ENCODE measurements at places on chromosomes 1 and 21. TPM values are rescaled to one million over a fixed set of nuclear protein-coding genes. Genes with fewer than 3 reads are reported as not detected.

CD84 gene
- 2.4 TPM for total RNA-seq

GRCh38 chr1:19596065-19596713 lies 47.9 kb upstream of the NBL1 start:
- DNase-seq: no peak

DNA sequence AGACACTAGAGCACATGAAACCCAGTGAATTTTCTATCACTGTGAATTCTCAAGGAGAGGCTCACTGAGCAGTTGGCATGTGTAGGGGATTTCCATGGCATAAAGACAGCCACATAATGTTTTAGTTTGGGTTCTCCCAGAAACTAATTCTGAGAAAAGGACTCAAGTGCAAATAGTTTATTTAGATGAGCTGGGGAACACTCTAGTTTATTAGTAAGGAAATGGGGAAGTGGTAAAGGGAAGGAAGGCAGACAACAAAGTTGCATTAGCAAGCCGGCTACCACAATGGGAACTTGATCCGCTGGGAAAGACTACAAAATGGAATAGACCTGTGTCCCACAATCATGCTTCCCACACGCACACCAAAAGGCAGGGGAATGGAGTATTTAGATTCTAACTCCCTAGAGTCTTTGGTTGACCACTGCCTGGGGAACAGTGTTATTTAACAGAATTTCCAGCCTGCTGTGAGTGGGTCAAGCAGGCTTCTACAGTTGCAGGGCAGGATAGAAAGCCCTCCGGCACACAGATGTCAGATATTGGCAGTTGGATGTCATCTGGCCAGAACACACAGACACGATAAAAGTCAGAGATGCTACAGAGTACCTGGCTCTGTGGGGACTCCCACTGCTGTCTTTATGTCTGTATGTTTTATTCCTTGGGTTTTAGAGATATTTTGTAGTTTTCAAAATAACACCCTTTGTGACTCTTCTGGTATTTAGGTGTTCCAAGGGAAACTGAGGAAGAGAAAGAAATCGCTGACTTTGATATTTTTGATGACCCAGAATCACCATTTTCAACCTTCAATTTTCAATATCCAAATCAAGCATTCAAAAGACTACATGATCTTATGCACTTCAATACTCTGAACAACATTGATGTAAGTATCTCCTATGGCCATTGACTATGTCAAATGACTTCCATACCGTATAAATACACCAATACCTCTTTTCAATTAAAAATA lies 150.1 kb downstream of the PLA2G4A start:
- no peak for DNase-seq

FMO5 gene
- total RNA-seq: 0.62 TPM

GRCh38 chr1:205109711-205110110 lies 12.1 kb downstream of the RBBP5 start:
- DNase-seq: no peak

TSPEAR gene
- total RNA-seq: not detected

DNA sequence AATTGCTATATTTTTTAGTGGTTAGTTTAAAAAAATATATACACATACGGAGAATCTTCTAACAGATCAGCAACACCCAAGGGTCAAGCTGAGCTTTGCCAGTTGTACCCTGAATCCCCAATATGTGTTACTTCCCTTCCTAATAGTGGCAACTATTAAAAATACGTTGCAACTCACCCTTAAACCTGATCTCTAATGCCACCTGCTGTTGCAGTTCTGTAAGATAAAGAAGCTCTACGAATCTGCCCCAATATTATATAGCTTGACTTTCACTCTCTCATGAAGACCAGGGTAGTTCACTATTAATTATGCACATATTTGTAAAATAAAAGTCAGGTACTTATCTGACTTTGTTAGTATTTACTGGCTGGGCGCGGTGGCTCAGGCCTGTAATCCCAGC lies 58.4 kb downstream of the ASH1L start:
- DNase-seq: no peak

DNAH14 gene
- total RNA-seq: 2.2 TPM

PDC gene
- total RNA-seq: not detected

DNA sequence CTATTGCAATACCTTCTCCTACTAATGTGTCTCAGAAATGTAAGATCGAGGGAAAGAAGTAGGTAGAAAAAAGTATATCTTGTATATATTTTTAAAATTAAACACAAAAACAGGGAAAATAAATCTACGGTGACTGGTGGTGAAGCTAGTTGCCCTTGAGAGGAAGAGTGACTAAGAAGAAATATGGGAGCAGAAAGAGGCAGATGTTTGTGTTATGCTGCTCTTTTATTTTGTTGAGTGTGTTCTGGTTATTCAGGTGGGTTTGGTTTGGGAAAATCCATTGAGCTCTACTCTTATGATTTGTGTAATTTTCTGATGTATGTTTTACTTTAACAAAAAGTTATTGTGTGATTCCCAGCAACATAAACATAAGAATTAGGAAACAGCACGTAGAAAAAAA lies 444.9 kb upstream of the B3GALT2 start:
- DNase-seq: no peak

CD1B gene
- not detected for total RNA-seq

VHLL gene
- not detected for total RNA-seq

GRCh38 chr1:209895709-209896108 lies 42.3 kb upstream of the SYT14 start:
- DNase-seq: no peak

DNA sequence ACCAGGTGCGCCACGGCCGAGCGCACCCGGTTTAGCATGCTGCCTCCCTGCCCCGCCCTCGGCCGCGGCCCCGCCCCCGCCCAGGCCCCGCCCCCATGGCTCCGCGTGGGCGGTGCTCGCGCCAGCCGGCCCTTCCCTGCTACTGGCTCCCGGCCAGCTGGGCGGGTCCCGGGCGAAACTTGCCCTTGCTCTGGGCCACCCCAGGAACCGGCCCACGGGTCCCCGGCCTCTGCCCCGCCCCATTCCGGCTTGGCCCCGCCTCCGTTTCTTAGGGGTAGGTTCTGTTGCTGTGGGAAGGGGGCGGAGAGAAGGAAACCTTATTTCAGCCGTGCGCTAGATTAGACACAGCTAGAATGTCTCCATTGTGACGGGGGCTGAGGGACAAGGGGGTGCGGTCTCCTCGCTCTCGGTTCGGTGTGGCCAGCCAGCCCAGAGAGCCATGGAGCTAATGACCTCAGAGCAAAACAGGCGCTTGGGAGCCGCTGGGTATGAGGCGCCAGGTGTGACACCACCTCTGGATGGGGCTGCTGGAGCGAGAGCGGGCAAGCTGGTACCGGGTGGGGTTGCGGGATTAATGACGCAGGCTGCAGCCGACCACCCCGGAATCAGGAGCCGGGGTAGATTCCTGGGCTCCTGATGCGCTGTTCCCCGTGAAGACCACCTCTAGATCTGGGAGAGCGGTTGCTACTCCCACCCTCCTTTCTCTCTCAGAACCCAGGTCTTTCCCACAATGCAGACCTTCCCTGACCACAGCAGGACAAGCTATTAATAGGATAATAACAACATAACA lies at the start of gene PPM1J:
TSS of gene PPM1J (minus strand) at position 69 of the 790 bp plus-strand sequence. CDS start at position 38, 31 bp downstream.
- DNase-seq: peak; percentile 99

GRCh38 chr1:116919802-116920201 lies 10.1 kb downstream of the PTGFRN start:
- no peak for DNase-seq

- DNase-seq: no peak
Measured at GRCh38 chr1:18398791-18399530, 81.8 kb upstream of the KLHDC7A start.

GRCh38 chr1:10941891-10942541 lies 70.4 kb upstream of the TARDBP start:
- DNase-seq: no peak

SSBP3 gene
- total RNA-seq: 45.4 TPM

- no peak for DNase-seq
Measured at GRCh38 chr1:235275836-235276235, 52.1 kb downstream of the ARID4B start.

COL16A1 gene
- total RNA-seq: 45.9 TPM

GRCh38 chr1:110155878-110156522 lies 5.7 kb downstream of the SLC6A17 start:
- DNase-seq: no peak

- DNase-seq: no peak
Measured at GRCh38 chr1:154821083-154821482, 49.0 kb downstream of the KCNN3 start.

DNA sequence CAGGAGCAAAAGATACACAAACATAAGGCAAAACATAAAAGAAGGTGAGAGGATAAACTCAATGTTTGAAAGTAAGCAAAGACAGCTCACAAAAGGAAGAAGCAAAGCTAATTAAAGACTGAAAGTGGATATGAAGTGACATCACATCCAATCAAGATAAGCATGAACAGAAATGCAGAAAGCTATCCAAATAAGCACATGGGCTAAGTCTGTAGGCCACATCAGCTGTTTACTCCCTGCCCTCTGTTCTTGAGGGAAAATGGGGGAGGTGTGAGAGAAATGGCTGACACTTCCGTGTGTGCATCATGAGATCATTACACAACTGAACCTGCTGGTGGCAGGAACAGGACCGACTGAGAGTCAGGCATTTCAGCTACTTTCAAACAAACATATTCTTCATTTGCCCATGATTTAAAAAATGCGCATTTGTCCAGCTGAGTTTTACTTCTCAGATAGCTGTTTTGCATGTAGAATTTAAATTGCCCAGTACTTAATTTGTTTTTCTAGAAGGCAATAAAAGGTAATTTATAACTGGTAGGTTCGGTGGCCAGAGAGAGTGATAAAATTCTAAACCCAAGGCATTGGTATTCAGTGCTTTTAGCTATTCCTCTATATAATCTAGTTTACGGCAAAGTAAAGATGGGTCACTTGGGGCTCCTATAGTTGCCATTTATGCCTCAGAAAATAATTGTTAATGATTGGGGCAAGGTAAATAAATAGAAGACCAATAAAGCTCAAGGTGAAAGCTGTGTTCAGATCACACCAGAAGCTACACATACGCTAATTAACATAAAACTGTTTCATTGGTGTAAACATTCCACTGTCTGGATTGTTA lies 27.2 kb upstream of the MAN1A2 start:
- no peak for DNase-seq

RNF186 gene
- total RNA-seq: not detected

- DNase-seq: no peak
Measured at GRCh38 chr1:98179151-98179773, 258.4 kb upstream of the DPYD start.

PAPPA2 gene
- 1.4 TPM for total RNA-seq

DNA sequence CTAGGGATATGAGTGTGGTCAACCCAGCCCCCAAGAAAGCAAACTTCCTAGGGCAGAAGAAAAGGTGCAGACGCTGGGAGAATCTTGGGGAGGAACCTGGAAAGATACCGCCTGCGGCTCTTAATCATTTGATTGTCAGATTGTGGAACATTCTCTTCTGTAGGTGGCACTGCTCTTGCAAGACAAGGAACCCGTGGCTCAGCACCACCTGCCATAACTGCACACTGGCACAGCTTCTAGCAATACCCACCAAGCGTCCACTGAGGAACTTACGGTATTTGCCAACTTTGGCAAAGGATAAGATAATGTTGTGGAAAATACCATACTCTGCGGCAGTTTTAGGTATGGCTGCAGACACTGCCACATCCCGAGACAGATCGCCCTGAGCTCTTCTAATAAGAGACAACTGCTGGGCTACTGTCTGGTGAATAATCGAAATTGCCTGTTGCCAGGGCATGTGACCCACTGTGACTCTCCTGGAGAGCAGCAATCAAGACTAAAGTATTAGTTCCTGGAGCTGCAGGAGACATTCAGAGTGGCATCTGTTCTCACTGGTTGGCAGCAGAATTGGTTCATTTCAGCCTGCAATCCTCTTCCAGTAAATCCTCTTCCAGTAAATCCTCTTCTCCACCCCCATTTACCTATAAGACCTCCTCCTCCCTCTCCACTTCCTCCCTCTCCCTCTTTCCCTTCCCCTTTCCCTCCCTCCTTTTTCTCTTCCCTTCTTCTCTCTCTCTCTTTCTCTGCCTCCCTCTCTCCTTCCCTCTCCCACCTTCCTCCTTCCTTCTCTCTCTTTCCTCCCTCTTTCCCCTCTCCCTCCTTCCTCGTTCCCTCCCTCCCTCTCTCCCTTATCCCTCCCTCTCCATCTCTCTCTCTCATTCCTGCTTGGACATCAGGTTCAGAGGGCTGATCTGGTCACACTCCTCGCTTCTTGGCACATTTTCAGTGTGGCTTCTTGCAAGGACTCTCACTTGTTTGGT lies 49.7 kb upstream of the B3GALT5 start:
- DNase-seq: no peak

DNA sequence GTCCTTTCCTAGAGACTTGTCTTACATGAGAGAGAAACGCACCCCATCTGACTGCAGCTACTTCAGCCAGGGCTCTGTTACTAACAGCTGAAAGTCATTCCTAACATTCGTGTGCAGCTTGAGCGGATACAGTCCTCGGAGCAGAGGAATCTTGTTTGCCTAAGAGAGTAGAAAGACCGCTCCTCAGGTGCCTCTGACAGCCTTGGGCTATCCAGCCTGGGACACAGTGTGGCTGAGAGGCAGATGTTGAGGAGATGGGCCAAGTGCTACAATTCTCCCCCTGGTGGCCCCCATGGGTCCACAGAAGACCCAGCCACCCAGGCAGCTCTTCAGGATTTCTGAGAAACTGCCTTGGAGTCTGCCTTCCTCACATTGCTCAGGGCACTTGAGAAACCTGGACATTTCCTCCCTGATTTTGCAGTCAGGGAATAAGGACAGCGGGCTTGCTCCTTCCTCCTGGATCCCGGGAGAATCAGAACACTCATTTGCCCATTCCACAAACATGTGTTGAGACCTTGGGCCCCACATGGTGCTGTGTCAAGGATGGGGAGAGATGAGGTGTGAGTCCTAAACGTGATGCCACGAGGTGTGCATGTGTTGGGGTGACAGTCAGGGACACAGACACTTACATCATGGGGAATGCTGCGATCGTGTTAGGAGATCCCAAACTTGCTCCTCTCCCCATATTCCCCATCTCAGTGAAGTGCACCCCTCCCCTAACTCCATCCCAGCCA lies 13.1 kb downstream of the TRIM62 start:
- peak; percentile 56 for DNase-seq

PCSK9 gene
- total RNA-seq: not detected

DNA sequence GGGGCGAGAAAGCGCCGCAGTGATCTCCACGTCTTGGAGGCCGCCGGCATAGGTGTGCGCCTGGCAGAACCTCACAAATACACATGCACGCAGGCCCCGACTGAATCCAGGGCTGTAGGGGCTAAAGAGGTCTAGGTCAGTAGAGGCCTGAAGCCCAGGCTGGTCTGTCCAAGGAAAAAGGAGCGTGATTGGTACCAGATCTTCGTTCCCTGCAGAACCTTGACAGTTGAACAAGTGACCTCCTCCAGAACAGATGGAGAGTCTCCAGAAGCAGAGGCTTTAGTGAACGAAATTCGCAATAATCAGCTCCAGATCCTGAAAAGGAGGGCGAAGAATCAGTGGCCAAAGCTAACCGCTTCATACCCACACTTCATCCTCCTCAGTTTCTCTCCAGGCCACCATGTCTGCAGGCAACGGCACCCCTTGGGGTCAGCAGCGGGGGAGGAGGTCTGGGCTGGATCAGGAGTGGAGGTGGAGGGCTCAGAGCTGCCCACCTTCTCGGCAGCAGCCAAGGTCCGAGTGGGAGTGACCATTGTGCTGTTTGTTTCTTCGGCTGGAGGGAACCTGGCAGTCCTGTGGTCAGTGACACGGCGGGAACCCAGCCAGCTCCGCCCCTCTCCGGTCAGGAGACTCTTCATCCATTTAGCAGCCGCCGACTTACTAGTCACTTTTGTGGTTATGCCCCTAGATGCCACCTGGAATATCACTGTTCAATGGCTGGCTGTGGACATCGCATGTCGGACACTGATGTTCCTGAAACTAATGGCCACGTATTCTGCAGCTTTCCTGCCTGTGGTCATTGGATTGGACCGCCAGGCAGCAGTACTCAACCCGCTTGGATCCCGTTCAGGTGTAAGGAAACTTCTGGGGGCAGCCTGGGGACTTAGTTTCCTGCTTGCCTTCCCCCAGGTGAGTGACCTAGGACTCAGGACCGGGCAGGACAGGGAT lies 749 bp upstream of the PEX11B start:
- DNase-seq: peak; percentile 80

Data from cardiac septum (tissue), 1 donor.